NCI-H1417 treated with DMSO at 0.1 percent for 48 hours (cell line): ENCODE measurements at places on chromosomes 13 and 19.

- DNase-seq = no peak
Measured at GRCh38 chr13:52644108-52644507, 1.9 kb downstream of the HNRNPA1L2 start.

DNA sequence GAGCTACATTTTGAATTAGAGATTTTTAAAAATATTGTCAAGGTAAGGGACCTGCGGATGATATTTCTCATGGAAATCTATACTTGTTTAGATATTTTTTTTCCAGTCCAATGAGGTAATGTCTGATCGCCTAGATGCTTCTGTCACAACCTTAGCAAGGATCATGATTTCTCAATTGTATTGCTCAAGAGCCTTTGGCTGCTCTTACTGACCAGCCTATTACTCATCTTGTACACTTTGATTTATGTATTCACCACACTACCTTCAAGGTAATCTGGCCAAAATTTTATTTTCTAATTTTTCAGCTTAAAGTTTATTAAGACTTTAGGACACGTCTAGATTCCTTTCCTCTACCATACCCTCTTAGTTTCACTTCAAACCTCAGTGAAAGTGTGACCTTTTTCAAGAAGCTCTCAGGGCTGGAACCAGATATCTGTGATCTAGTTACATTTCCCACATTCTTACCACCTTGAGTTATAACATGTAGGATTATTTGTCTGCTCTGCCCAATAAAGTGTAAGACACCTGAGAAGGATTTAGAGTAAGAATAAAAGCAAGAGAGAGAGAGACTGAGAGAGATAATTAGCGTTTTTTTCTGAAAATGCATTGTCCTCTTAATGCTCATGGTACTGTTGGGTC is 197.1 kb downstream of the ITGBL1 start:
- DNase-seq = no peak

- no peak for DNase-seq
Measured at GRCh38 chr13:99398916-99399622, 91.9 kb upstream of the GPR183 start.

- no peak for DNase-seq
Measured at GRCh38 chr13:104799152-104799551, 1732.9 kb upstream of the SLC10A2 start.

- DNase-seq = no peak
Measured at GRCh38 chr19:28403690-28404089, 809.3 kb downstream of the UQCRFS1 start.

DNA sequence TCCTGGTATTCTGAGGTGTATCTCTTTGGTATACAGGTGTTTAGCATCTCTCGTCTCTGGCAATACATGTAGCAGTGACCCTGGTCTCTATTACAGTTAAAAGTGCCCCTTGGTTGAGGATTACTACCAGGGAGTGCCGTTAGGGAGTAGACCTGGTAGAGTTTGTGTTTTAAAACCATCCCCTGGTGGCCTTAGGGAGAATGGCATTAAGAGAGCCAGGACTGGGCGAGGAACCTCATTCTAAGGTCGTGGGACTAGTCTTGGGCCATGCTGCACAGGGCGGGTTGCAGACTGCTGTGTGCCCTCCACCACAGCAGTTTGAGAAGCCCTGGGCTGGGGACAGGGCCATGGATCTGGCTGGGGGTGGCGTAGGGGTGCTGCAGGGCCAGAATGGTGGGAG is 35.0 kb downstream of the B3GLCT start:
- no peak for DNase-seq

- DNase-seq = no peak
Measured at GRCh38 chr13:43411211-43411610, 375.6 kb downstream of the ENOX1 start.

- no peak for DNase-seq
Measured at GRCh38 chr19:13817018-13817614, 21.9 kb downstream of the ZSWIM4 start.

- no peak for DNase-seq
Measured at GRCh38 chr13:102724923-102725322, 30.1 kb upstream of the METTL21C start.

- DNase-seq = no peak
Measured at GRCh38 chr19:50801107-50801506, 10.9 kb downstream of the ACP4 start.

DNA sequence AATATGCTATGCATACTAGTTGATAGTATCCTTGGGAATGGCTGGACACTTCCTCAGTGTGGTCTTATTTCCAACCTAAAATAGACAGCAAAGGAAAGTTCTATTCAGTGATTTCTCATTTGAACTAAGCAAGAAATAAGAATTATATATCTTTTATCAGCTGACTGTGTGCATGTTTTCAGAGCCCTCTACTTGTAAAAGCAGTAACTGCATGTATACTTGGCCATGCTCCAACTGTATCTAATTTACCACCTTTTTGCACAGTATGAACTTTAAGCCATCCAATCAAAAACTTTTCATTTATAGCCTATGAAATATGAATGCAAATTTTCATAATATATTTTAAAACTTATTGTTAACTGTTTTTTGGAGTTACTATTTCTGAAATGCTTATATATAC is 136.4 kb upstream of the PCDH9 start:
- DNase-seq = no peak

- no peak for DNase-seq
Measured at GRCh38 chr19:55697698-55698097, 22.7 kb downstream of the EPN1 start.

DNA sequence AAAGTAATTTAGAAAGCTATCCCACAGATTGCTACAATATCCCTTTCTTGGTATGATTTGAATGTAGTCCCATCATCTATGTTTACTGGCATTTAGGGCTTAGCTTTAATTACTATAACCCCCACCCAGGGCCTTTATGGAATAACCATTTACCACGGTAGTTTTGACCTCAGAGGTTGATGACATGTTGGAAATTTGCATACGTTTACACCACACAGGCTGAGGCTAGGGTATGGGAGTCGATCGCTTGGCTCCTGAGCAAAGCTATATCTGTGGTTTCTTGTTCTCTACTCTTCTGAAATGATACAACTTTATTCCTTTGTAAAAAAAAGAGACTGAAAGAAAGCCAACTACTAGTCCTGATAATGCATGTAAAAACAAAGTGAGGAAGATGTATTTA is 28.2 kb upstream of the RFC3 start:
- no peak for DNase-seq

DNA sequence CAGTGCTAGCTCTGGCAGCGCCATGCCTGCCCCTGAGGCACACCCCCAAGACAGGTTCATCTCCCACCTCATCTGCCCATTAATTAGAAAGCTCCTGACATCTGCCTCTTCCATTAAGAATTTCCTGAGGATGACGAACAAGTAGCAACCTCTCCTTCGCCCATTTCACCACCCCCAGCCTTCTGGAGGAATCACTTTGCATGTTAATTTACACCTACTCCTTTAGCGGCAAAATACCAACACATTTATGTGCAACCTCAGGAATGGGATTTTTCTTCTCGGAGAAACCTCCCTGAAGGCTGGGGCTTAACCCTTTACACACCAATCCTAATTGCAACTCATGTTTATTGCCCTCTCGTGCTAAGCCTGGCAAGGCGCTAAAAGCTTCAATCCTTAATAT is 13.8 kb downstream of the SLC7A1 start:
- no peak for DNase-seq

DNA sequence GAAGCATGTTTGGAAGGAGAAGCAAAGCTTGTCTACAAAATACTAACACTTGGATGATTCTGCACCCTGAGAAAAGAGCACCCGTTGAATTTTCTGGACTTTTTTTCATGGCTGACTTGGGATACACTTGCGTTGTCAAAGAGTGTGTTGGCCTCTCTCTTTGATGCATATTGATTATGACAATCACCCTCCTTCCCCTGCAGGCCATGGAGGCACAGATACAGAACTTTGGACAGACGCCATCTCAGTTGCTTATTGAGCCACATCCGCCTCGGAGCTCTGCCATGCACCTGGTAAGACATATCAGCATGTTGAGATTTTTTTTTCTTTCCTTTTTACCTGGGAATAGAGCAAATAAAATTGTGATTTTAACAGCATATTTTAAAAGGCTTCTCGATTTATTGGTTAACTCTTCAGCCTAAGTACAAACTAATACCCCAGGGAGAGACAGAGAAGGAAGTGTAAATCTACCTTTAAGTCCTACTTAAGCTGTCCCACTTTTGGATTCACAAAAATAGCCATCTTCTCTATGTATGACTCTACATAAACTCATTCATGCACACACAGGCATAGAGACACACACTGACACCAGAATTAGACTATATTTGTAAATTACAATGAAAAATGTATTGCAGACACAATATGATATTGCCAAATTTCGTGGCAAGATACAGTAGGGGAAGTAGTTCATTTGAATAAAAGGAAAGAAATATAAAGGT is 169.7 kb upstream of the MAB21L1 start:
- no peak for DNase-seq

GRCh38 chr19:35087393-35087792 is 28.2 kb upstream of the FXYD3 start:
- DNase-seq = no peak

GRCh38 chr13:43761616-43762315 is 25.0 kb downstream of the ENOX1 start:
- DNase-seq = no peak

- no peak for DNase-seq
Measured at GRCh38 chr13:42991898-42992763, at the start of gene EPSTI1. TSS of gene EPSTI1 (minus strand) at chr13:42992241. CDS start at chr13:42992165, 76 bp downstream.

GRCh38 chr19:16435238-16435917 is 36.4 kb downstream of the EPS15L1 start:
- no peak for DNase-seq

DNA sequence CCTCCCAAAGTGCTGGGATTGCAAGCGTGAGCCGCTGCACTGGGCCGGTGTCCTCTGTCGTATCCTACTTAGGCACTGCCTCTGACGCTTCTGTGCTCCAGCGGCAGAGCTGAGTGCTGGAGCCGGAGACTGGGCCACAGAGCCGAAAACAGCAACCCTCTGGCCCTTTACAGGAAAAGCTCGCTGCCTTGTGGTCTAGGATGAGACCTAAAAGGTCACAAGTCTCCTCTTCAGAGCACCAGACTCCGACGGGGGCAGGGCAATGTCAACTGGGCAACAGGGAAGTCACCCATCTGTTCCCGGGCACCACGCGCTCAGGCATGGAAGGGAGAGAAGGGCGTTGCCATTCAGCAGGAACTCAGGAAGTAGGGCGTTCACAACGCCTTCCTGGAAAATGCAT is 91.7 kb downstream of the GADD45B start:
- no peak for DNase-seq

GRCh38 chr19:49551531-49551930 is 23.7 kb downstream of the RCN3 start:
- DNase-seq = no peak

- DNase-seq = no peak
Measured at GRCh38 chr19:46447824-46448223, 19.1 kb upstream of the PNMA8C start.

DNA sequence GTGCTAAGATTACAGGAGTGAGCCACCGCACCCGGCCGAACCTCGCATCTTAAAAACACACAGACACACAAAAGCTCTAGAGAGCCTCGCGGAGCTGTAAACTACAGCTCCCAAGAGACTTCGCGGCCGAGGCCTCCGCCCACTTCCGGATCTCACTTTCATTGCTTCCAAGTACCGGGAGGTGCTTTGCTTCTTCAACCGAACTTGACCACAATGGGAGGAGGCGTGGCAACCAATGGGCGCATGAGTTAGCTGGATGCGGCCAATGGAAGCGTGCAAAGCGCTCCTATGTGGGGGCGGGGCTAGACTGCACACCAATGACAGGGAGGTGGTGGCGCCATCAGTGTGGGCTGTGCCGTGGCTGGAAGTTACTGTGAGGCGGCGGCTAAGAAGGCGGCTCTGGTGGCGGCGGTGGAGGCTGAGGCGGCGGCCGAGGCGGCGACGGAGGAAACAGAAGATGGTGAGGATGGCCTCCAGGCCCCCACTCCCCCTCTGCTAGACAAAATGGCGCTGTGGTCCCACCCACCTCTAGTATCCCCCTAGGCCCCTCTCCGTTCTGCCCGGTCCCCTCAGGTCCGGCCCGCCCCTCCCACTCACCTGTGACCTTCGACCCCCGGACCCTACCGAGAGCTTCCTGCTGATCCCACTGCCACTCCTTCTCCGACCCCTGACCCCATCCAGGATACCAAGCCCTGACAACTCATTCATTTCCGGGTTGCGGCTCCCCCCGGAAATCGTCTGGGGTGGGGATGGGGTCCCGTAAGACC is at the start of gene DDA1:
Gene DDA1 (plus strand): TSS at position 366 of the 767 bp plus-strand sequence. CDS start 92 bp downstream, at position 458.
- DNase-seq = peak; percentile 93

GRCh38 chr19:48239120-48239519 is 16.6 kb downstream of the CARD8 start:
- DNase-seq = no peak

- no peak for DNase-seq
Measured at GRCh38 chr19:55058781-55059610, 4.0 kb downstream of the RDH13 start.

DNA sequence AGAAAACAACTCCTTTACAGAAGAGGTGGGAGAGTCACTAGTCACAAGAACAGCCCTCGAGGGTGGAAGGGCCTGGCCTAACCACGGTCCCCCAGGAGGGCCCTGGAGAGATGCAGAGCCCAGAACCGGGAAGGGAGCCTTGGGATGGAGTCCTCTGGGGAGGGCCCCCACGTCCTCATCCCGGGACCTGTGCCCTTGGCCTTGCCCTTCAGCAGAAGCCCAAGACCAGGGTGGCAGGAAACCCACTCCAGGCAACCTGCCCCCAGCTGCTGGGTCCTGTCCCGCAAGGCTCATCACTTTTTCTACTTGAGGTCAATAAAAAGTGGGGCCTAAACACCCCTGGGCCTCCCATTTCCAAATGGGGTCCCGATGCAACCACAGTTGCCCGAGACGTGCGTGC is 2.3 kb upstream of the ATP8B3 start:
- no peak for DNase-seq

DNA sequence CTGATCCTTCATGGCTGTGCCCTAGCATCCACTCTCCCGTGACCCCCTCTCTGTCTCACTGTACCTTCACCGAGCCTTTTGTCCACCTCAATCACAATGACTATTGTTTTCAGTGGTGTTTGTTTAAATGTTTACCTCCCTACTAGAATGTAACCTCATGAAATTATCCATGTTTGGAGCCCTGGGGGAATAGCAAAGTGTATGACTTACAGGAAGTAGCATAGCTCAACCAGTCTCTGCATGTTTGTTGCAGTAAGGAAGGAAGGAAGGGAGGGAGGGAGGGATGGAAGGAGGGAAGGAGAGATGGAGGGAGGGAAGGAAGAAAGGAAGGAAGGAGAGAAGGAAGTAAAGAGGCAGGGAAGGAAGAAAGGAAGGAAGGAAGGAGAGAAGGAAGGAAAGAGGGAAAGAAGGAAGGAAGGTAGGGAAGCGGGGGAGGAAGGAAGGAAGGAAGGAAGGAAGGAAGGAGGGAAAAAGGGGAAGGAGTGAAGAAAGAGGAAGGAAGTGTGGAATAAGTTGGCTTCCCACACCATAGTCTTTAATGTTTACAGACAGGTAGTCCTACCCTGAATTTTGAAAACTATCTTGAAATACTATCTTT is 421.4 kb downstream of the COG6 start:
- no peak for DNase-seq

- DNase-seq = no peak
Measured at GRCh38 chr13:24050796-24051715, 109.5 kb upstream of the SPATA13 start.

DNA sequence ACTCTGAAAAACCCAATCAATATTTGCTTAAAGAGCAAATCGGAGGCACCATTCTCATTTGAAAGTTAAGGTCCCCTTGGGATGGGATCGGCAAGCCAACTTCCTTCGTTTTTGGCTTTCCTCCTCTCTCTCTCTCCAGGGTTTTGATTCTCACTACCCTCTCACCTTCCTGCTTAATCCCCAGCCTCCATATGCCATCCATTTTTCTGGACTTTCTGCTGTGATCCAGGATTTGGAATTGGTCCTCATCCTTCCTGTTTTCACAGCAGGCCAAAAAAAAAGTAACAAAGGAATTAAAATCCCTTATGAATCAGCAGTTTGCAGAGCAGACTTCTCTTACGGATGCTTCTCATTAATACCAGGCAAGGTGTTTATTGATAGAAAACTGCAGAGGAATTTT is 283.1 kb upstream of the TMTC4 start:
- DNase-seq = no peak
